ENCODE measurements at places on chromosomes 7 and 10. TPM values are rescaled to one million over a fixed set of nuclear protein-coding genes. Genes with fewer than 3 reads are reported as not detected.

- peak; percentile 26 for DNase-seq
Observed at GRCh38 chr10:43390759-43391158, 18.2 kb downstream of the HNRNPF start.

DNA sequence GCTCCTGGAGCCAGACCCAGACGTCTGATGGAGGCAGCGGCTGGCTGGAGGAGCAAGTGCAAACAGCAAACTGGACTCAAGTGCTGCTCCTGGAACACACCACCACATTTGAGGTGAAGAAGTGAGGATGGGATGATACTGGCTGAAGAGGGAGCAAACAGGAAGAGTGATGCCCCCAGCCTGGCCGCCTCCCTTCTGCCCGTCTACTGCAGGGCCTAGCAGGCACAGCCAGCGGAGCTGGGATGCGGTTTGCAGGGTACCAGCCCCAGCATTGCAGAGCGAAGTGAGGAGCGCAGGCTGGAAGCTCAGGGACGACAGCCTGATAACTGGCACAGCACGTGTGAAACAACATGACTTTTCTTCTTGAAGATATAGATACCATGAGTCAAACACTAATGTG is 111.8 kb upstream of the ZNF32 start:
- DNase-seq: peak; percentile 82

The SLC25A28 gene
- total RNA-seq: 31.9 TPM

The GTPBP4 gene
- total RNA-seq: 57.8 TPM

GRCh38 chr7:82675396-82675795 is 231.8 kb upstream of the CACNA2D1 start:
- DNase-seq: no peak

DNA sequence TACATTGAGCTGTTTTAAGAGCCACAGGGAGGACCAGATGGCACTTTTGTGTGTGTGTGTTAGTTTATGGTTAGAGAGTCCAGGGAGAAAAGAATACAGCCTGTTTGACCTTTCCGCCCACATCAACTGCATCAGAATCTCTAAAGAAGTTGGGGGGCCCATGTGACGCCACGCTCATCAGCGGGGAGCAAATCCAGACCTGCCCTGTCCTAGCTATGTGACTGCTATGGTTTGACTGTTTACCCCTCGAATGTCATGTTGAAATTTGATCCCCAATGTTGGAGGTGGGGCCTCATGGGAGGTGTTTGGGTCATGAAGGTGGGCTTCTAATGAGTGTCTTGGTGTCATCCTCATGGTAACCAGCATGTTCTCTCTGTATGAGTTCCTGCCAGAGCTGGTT is 128.0 kb downstream of the ADRA2A start:
- DNase-seq: no peak

- DNase-seq: no peak
Observed at GRCh38 chr7:66193146-66193725, 11.9 kb upstream of the TPST1 start.

- DNase-seq: no peak
Observed at GRCh38 chr7:9231630-9232121, 798.3 kb downstream of the NXPH1 start.

The FZD1 gene
- total RNA-seq: 24.3 TPM

GRCh38 chr10:127888521-127889312 is 4.0 kb downstream of the CLRN3 start:
- DNase-seq: no peak

DNA sequence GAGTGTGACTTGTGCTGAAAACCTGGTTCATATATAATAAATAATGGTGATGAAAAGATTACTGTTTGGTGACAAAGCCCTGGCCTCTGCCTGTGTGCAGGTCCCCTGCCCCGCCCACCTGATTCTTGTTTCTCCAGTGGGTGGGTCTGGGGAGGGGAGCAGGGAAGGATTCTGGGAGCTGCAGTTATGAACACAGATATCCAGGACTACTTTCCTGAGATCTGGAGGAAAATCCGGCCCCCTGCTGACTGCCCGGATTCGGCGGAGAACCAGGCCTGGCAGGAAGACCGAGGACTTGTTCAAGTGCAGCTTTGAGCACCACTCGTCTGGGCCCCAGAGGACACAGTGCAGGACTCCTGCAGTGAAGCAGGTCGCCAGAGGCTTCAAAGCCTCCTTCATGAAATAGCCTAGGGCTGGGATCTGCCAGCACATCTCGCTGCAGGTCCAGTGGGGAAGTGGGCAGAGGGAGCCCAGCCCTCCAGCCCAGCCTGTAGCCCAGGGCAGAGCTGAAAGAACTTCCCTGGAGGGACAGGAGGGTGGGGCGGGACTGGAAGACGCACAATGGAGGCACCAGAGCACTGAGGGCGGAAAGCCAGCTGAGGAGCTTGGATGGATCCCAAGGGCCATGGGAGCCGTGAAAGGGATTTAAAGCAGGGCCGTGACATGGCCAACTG is 7.0 kb downstream of the ATP6V0E2 start:
- no peak for DNase-seq

GRCh38 chr10:9643782-9644181 is 1373.9 kb upstream of the CELF2 start:
- no peak for DNase-seq

The AKR1E2 gene
- 4.9 TPM for total RNA-seq

The TMEM176A gene
- total RNA-seq: not detected

The LMOD2 gene
- not detected for total RNA-seq

GRCh38 chr7:95264363-95264891 is 59.9 kb downstream of the PON1 start:
- no peak for DNase-seq

The NPY4R2 gene
- total RNA-seq: 0.53 TPM

The PTF1A gene
- total RNA-seq: not detected

The STOX1 gene
- total RNA-seq: 1.9 TPM

GRCh38 chr7:134034652-134035051 is 92.5 kb upstream of the LRGUK start:
- no peak for DNase-seq

- DNase-seq: no peak
Observed at GRCh38 chr7:147304376-147304775, 1187.8 kb downstream of the CNTNAP2 start.

The CC2D2B gene
- total RNA-seq: 0.30 TPM

DNA sequence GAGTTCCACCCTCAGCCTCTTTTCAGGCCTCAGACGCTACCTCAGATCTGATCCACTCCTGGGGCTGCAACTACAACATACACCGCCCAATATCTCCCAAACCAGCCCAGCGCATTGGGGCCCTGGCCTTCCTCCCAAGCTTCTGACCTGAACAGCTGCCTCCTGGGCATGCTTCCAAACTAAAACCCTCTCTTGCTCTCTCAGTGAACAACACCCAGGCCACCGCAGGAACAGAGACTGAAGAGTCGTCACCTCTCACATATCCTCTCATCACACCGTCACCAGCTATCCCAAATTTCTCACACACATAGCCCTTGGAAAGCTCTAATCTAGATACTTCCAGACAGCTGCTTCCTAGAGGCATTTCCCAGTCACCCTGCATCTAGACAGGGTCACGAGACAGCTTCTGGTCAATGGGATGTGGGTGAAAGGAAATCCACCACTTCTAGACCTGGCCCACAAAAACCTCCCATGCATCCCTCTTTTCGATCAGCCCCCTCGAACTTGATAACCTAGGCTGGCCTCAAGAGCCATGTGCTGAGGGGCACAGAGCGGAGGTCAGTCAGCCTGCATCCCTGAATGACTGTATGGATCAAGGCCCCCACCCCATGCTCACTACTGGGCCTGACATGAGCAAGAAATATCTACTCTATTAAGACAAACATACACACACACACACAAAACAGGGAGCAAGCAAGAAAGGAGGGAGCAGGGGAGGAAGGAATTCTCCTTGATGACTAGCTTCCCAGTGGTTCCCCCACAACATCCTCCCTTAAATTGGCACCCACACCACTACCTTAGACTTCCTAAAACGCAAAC is 1.8 kb downstream of the PARP12 start:
- DNase-seq: no peak

DNA sequence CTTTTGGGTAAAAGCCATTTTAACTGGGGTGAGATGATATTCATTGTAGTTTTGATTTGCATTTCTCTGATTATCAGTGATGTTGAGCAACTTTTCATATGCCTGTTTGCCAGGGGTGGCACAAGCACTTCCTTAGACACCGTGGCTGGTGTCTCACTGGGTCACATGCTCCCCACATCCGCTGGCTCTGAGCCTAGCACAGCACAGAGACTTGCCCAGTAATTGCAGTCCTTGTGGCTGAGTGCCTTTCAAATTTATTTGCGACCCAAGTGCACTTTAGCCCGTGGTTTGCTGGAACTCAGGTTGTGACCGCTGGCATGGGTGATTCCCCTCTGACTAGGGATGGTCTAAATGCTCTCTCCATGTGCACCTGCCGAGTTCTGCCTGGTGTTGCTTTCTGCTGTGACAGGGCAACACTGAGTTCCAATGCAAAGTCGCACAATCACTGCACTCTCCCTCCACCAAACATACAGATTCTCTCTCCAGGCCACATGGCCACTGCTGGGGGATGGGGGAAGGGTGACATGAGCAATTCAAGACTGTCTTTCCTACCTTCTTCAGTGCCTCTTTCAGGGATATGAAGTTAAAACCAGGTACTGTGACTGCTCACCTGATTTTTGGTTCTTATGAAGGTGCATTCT is 66.5 kb downstream of the ZNF277 start:
- no peak for DNase-seq

The STEAP1B gene
- total RNA-seq: 4.2 TPM

The PNLIPRP1 gene
- not detected for total RNA-seq

DNA sequence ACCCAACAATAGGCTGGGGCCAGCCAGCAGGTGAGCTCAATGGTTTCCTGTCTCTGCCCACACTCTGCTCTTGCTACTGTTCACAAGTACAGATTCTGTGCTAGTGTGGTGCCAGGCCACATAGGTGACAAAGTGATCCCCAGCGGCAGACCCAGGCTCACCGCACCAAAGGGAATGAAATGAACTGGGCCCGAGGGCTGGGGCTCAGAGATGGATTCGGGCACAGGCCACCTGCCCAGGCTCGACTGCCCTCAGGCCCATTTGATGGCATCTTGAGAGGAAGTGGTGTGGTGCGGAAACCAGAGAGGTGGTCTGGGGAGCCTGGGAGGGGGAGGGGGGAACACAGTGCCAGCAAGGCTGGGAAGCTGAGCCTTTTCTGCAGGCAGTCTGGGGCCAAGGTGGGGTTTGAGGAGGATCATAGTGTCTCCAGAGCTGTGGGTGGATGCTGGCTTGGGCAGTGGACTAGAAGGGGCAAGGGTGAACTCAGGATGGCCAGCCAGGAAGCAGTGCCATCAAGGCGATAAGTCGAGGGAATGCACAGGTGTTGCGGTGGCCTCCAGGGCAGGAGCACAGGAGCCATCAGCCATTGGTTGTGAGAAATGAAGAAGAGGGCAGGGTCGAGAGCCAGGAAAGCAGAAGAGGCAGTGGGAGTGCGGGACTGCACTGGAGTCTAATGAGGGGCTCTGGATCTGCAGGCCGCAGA is 85.2 kb downstream of the ARHGAP22 start:
- DNase-seq: no peak

- DNase-seq: no peak
Observed at GRCh38 chr10:52933748-52934147, 161.2 kb upstream of the MBL2 start.

DNA sequence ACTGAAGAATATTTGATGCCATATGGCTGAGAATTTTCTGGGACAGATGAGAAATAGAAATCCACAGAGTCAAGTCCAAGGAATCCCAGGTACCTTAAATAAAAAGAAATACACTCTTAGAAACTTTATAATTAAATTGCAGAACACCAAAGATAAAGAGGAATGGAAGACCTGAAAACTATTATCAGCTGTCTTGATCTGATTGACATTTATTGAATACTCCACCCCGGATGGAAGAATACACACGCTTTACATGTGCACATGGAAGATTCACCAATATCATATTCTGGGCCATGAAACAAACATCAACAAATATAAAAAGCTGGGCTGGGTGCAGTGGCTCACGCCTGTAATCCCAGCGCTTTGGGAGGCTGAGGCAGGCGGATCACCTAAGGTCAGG is 81.6 kb downstream of the EXOC6 start:
- DNase-seq: no peak

- DNase-seq: no peak
Observed at GRCh38 chr10:71307469-71308085, 11.5 kb upstream of the SLC29A3 start.

The DNAJC12 gene
- total RNA-seq: 10.2 TPM

GRCh38 chr7:55567571-55567970 is 4.7 kb downstream of the VOPP1 start:
- DNase-seq: no peak

DNA sequence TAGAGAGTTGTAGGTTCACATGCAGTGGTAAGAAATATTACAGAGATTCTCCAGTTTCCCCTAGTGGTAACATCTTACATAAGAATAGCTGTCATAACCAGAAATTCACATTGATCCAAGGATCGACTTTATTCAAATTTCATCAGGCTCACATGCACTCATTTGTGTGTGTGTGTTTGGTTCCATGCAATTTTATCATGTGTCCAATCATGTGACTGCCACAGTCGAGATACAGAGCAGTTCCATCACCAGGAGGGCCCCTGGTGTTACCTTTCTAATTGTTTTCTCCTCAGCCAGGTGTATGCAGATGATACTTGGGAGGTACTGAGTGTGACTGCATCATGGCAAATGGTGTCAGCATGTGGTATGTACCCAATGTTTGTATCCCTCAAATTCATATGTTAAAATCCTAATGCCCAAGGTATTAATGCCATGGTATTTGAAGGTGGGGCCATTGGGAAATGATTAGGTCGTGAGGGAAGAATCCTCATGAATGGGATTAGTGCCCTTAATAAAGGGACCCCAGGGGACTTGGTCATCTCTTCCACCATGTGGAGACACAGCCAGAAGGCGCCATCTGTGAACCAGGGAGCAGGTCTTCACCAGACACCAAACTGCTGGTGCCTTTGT is 126.3 kb downstream of the CXCL12 start:
- no peak for DNase-seq

- no peak for DNase-seq
Observed at GRCh38 chr7:64035388-64035787, 9.8 kb upstream of the ZNF727 start.

GRCh38 chr7:49324707-49325106 is 400.4 kb downstream of the CDC14C start:
- no peak for DNase-seq

The SPDYE16 gene
- total RNA-seq: not detected

DNA sequence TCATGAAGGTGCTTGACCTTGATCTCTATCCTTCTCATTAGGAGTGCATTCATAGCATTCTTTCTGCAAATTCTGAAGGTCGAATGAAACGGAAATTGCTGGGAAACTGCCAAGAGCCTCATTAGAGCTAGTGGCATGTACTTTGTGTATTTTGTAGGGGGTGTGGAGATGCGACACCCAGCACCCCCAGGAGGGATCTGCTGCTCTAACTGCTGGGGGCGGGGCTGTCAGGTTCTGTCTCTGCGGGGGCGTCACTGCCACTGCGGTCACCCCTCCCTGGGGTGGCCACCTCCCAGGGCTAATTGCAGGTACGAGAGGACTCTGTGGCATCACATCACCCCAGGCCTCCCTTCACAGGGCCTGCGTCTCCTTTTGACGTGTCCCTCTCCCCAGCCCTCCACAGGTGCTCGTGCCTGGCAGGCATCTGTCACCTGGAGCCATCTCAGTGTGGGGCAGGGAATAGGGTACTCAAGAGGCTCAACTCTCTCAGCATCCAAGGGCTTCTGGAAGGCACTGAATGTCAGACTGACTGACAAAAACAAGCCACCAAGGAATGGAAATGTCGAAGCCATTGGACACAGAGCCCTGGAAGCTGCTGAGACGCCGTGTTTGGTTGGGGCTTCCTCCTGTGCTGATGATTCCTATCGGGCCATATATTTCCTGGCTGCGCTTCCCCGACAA is 151.1 kb downstream of the ACTR3B start:
- no peak for DNase-seq

The PMPCB gene
- 34.1 TPM for total RNA-seq

The GRID2IP gene
- total RNA-seq: 0.15 TPM

The ARMC10 gene
- 22.6 TPM for total RNA-seq

GRCh38 chr10:1189166-1190051 is 133.2 kb downstream of the WDR37 start:
- DNase-seq: peak; percentile 47

GRCh38 chr7:79008786-79009185 is 444.7 kb downstream of the MAGI2 start:
- no peak for DNase-seq
